ENCODE measurements at places on chromosomes 12 and 14. TPM values are rescaled to one million over a fixed set of nuclear protein-coding genes. Genes with fewer than 3 reads are reported as not detected.

DNA sequence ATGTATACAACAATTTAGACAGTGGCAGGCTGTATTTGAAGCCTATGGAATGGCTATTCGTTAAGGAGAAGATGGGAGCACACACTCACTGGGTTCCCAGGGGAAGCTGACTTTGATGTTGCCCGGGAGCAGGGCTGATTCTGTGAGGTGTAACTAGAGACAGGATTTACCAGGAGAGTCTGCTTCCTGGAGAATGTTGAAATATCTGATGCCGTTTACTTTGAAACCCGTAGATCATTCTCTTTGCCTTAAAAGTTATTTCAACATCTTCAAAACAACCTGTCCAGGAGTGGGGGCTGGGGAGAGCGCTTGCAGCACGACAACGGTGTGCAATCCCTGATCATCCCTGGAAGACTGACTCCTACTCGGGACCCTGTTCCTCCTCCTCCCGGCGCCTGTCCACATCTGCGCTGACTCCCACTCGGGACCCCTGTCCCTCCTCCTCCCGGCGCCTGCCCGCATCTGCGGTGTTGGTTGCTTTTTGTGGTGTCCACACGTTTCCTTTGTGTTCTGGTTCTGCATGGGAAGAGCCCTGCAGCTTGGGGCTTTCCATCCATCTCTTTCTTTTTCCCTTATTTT is 72.6 kb downstream of the AACS start:
- DNase-seq = no peak

DNA sequence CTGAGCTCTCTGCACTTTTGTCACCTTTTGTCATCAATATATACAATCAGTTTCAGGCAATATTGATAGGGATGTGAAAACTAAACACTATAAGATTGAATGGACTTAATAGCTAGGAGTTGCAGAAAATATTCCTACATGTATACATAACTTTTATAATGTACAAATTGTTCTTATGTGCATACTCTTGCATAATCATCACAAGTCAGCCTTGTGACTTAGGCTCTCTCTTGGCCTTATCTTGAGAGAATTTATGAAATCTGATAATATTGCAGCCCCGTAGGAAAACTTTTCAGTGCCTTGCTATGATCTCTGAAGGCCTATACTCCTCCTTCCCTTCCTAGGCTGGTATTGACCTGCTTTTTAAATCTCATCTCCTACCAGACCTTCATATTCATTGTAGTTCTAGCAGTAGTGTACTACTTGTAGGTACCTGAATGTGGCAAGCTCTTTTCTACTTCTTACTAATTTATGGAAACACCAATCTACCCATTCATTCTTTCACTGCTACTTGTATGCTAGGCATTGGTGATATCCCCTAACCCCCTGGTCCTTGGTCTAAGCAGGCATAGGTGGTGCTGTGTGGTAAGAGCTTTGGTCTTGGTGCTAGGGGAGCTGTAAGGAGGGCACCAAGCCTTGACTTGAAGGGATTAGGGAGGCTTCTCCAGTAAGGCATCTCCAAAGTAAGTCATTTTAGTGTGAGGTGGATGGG is 100.0 kb downstream of the PRKCH start:
- no peak for DNase-seq

GRCh38 chr12:55049676-55050075 is 29.9 kb downstream of the NEUROD4 start:
- DNase-seq = no peak

GRCh38 chr14:64363265-64363846 is 24.8 kb upstream of the MTHFD1 start:
- DNase-seq = no peak

- no peak for DNase-seq
Measured at GRCh38 chr14:53450871-53451270, 297.7 kb upstream of the DDHD1 start.

- no peak for DNase-seq
Measured at GRCh38 chr12:90854136-90854689, 100.8 kb downstream of the CCER1 start.

- DNase-seq = peak; percentile 34
Measured at GRCh38 chr14:89915114-89915878, 39.2 kb downstream of the EFCAB11 start.

DNA sequence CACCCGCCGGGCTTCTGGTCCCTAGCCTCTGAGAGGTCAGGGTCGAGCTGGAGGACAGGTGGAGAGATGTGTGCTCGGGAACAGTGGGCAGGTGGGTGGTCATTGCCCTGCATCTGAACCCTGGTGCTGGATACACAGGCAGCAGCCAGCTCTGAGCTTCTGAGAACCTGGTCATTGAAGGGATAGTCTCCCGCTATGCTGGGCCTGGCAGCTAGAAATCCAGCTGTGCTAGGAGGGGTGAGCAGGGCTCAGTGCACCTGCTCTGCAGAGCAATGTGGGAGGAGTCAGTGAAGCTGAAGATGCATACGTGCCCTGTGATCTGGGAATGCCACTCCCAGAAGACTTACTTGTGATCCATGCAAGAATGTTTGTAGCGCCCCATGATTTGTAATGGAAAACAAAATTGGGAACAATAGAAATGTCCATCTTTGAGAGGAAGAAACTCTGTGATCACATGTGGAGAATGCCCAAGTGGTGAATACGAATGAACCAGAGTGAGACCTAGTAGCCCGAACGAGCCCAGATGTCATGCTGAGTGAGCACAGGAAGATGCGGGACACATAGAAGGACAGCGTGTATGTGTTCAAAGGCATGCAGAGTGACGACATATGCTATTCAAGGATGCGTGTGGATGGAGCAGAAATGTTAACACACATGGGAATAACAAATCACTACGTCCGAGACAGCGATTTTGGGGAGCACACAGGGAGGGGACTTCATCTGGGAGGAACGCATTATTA is 63.4 kb downstream of the AACS start:
- DNase-seq = no peak

PKP2 gene
- total RNA-seq = 18.2 TPM

Measured in H9 (cell line).